ENCODE measurements at places on chromosomes 1 and 21.

- DNase-seq, result no peak
Observed at GRCh38 chr1:230891413-230891812, 23.1 kb upstream of the C1orf198 start.

DNA sequence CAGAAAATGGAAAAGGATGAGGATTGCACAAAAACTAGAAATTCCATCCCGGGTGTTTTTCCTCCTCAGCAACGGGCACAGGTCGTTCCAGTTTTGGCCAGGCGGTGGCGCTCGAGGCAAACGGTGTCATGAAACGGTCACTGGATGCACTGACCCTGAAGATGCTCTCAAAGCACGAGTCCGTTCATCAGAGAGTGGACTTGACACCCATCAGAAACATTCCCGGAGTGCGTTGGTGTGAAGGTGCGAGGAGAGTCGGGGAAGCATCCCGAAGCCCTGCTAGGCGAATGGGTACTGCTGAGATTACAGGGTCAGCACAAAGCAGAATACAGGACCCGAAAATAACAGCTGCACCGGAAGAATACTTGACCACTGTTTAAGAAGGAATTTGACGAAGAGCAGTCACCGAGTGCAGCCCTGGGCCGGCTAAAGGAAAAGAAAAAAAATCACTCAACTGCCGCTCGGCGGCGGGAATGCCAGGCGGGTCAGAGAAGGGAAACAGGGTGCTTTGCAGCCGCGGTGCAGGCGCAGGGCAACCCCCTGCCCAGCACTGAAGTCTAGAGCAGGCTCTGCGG lies 71.7 kb upstream of the ETS2 start:
- peak; percentile 85 for DNase-seq

GRCh38 chr1:25624156-25624555 lies 7.6 kb downstream of the MAN1C1 start:
- DNase-seq, result no peak

- DNase-seq, result no peak
Observed at GRCh38 chr1:30305519-30305918, 417.9 kb downstream of the MATN1 start.

DNA sequence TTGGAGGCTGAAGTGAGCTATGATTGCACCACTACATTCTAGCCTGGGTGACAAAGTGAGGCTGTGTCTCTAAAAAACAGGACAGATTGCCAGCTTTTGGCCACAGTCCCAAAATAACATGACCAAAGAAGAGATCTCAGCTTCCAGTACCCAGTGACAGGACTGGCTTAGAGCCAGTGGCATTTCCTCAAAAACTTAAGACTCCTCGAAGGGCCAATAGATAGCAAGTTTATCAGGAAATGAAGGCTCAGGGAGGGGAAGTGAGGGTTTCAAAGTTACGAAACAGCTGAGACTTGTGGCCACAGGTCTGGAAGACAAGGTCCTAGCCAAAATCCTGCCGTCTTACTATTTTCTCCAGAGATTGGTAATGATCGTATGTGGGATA lies 6.3 kb upstream of the TMEM39B start:
- no peak for DNase-seq

DNA sequence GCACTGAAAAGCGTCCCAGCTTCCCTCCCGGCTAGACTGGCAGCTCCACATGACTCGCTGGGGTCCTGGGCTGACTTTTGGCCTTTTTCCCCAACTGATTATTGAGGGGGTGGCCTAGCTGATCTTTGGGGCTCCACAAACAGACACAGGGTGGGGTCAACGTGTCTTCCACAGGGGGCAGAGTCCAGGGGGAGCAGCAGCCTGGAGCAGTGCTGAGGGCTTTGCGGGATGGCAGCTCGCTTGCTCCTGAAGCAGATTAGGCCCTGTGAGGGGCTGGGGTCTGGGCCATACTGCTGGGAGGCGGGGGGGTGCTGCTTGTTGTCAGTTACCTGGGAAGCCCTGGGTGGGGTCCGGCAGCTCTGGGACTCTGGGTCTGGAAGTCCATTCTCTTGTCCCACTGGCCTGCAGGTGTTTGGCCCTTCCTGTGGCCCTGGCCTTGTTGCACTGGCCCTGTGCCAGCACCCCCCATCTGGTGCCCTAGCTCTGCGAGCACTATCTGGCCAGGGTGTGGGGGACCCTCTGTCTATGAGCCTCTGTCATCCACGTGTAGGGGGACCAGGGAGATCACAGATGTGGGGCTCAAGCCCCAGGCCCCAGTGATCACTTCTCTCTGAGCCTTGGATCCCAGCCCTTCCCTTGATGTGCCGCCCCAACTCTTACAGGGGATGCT lies 12.3 kb upstream of the HES5 start:
- no peak for DNase-seq

DNA sequence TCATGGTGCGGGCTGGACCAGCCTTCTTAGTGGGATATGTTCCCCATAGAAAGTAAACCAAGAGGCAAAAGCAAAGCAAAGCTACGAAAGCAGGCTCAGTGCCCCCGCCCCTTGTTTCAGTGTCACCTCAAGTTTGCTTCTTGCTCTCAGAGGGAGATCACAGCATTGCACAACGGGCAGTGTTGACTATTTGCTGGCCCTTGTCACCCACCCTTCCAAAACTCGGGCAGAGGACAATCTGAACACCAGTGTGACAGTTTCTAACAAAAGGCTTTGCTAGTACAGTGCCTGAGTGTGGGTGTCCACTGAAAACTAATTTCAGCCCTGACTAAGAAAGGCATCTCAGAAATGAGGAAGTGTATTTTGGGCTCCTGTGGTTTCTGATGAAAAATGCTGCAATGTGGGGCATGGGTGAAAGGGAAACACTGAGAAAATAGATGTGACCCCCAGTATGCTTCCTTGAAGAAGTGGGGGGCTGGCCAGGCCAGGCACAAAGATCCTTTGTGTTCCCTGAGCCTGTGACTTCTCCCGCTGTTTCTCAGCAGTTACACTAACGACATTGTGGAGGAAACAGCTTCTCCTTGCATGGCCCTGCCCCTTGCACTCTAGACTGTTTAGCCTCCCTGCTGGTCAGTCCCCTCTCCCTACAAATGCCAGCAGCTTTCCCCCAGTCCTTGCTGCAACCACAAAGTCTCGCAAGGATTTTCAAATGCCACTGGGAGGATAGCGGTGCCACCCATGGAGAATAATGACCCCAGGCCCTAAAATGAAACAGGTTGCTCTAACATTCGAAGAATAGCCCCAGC lies 33.3 kb upstream of the KCNE1 start:
- DNase-seq, result no peak

DNA sequence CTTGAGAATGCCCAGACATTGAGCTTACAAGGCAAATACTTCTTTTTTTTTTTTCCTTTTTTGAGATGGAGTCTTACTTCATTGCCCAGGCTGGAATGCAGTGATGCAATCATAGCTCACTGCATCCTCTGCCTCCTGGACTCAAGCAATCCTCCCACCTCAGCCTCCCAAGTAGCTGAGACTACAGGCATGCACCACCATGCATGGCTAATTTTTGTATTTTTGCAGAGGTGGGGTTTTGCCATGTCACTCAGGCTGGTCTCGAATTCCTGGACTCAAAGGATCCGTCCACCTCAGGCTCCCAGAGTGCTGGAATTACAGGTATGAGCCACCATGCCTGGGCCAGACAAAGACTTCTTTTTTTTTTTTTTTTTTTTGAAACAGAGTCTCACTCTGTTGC lies 79.1 kb downstream of the NUP210L start:
- DNase-seq, result no peak

DNA sequence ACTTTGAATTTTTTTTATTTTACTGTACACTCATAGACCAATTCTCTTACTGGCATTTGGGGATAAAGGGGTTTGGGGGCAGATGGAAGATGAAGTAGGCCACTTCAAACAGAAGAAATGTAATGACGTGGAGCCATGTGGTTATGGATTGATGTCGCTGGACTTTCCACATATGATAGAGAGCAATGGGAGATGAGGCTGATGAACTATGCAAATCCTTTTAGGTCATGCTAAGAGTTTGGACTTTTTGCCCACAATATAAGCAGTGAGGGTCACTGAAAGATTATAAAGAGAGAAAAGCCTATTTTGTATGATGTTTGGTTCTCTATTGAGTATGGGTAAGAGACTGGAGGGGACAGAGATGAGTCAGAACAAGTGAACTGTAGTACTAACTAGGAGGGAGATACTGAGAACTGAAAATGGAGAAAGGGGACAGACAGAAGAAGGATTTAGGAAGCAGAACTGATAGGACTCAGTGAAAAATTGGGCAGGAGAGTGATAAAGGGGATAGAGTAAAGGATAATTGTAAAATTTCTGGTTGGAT lies 9.2 kb downstream of the C1orf21 start:
- DNase-seq, result no peak

- DNase-seq, result no peak
Observed at GRCh38 chr1:44059664-44060355, 28.5 kb upstream of the SLC6A9 start.

DNA sequence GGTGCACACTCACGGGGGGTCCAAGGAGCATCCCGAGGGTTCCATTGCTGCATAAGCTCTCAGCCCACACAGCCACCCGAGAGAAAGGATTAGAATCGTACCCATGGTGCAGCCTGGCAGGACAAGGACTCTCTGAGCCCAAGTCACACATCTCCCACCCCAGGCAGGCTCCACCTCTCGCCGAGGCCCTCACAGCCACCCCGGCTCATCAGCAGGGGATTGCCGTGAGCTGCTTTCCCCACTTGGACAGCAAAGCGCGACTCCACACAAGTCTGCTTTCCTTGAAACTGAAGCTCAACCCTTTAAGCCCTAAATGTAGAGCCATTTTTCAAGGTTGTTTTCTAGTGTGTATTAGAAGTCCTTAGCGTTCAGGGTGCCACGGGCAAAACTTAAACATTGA lies 306.4 kb upstream of the VAMP3 start:
- no peak for DNase-seq

- DNase-seq, result no peak
Observed at GRCh38 chr21:43597052-43597451, 62.2 kb downstream of the HSF2BP start.

Data from stimulated activated CD4-positive, alpha-beta T cell treated with anti-CD3 and anti-CD28 coated beads, Interleukin-2, amount 100 ng/mL, for 24 hours (primary cell).